ENCODE measurements at places on chromosomes 3 and 15. TPM values are rescaled to one million over a fixed set of nuclear protein-coding genes. Genes with fewer than 3 reads are reported as not detected.

GRCh38 chr3:10242182-10243065 is 5.8 kb upstream of the TATDN2 start:
- no peak overlapping the region for H3K4me3 ChIP-seq
- no peak for DNase-seq
- no peaks in the 10 kb centered on the region for H3K36me3 ChIP-seq
- no peaks in the 10 kb centered on the region for H3K4me1 ChIP-seq
- no peaks in the 10 kb centered on the region for H3K27me3 ChIP-seq

GRCh38 chr3:150729682-150730360 is 26.1 kb upstream of the ERICH6 start:
- no peak for DNase-seq
- no peaks in the 10 kb centered on the region for H3K27me3 ChIP-seq
- H3K4me1 ChIP-seq, result peaks cover 6% of the 10 kb centered on the region
- no peak overlapping the region for H3K27ac ChIP-seq

DNA sequence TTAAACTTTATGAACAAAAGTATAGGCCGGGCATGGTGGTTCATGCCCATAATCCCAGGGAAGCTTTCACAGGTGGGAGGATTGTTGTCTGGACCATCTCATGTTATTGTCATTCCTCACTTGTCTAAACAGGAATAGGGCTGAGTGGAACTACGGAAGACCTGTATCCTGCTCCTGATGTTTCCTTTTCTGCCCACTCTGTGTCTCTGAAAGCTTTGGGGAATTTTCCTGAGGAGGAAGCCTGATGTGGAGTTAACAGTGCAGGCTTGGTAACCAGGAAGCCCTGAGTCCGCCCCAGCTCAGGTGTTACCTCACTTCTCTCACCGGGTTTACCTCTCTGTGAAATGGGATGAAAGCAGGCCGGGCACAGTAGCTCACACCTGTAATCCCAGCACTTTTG is 2.0 kb upstream of the SS18L2 start:
- H3K27ac ChIP-seq, result no peak overlapping the region
- no peak for DNase-seq
- H3K4me3 ChIP-seq, result no peak overlapping the region
- H3K4me1 ChIP-seq, result peaks cover 18% of the 10 kb centered on the region

RBM6 gene
- 159 TPM for total RNA-seq

ABHD5 gene
- total RNA-seq, result 9.5 TPM
